CD4-positive, alpha-beta T cell treated with Interleukin-10 for 1 hour (primary cell): ENCODE measurements at places on chromosomes 2 and 18.
A peak's percentile ranks its signal among the peaks of the same experiment; 100 is the strongest.

DNA sequence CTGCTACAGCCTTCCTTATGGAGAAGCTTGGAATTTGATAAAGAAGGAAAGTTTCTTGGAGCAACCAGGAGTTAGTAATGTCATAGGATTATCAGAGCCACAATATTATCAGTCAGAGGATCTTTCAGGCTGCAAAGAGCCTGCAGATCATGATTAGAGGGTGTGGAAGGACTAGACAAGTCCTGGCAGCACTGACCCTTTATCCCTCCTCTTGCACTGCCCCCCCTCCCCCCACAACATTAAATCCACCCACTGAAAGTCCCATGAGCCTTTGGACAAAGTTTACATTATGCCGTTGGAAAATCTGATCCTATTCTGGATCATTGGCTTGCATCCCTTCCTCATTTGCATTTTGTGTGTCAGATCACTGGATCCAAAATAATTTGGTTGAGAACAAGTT, 18.7 kb upstream of the IMPA2 start:
- DNase-seq: no peak

DNA sequence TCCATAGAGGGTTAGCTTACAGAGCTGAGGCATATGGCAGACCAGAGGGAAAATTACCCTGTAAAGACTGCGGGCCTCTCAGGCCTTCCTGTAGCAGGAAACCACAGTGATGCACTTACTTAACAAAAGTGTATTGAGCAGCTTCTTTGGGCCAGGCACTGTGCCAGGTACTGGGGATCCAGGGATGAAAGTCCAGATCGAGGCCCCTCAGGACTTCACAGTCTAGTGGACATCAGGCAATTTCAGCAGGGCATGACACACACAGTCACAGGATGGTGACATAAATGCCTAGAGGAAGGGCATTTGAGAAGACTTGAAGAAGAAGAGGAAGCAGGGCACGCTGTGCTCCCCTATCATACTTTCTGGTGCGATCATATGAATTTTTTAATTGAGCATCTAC, 71.7 kb downstream of the MARCO start:
- DNase-seq: no peak

GRCh38 chr2:85797263-85797660, 43.5 kb downstream of the ATOH8 start:
- no peak for DNase-seq

DNA sequence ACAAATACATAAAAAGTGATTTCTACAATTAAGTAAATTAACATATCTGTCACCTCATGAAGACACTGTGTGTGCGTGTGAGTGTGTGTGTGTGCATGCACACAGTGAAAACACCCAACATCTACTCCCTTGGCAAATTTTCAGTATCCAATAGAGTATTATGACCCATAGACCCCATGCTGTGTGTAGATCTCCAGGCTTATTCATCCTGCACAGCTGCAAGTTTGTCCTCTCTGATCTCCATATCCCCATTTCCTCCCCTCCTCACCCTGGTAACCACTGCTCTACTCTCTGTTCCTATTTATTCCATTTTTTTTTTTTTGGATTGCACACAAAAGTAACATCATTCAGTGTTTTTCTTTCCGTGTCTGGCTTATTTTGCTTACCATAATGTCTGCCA, 391.0 kb downstream of the SOX11 start:
- DNase-seq: no peak

GRCh38 chr2:180359522-180360282, 352.6 kb upstream of the CWC22 start:
- peak; percentile 31 for DNase-seq

GRCh38 chr18:29188760-29189159, 1011.8 kb upstream of the CDH2 start:
- DNase-seq: no peak

DNA sequence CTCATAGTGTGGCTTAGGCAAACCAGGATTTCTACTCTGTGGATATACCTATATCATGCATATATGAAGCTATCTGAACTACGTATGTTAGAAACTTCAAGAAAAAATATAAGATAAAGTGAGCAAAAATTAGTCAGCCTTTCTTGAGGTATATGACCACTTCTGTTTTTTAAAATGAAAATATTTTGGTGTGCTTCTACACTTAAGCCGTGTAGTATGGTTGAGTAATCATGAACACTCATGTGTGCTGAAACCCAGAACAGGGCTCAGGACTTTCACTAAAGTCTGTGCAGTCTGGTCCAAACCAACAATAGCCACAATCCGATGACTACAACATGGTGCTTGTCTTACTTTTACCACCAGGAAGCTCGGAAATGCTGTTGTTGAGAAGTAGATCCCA, 48.9 kb upstream of the TMEM177 start:
- no peak for DNase-seq

GRCh38 chr18:45890606-45891005, 65.1 kb downstream of the SIGLEC15 start:
- DNase-seq: no peak

DNA sequence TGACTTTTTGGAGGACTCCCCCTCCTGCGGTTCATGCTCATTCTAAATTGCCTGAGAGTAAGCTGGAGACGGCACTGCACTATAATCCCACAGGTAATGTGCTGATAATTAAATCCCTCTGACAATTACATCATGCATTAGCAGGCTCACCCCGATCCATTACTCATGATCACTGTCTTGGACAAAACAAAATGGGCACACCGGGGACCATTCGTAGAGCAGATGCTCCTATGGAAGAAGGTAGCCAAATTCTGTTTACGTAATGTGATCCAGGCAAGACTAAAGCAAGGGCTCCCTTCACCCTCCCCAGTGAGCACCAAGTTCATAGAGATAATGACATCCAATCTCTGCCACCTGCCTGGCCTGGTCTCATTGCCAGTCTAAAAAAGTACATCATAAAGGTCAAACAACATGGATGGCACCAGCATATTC, 657.1 kb upstream of the SOX11 start:
- DNase-seq: no peak

- DNase-seq: no peak
Measured at GRCh38 chr2:236973343-236973980, 112.2 kb upstream of the COPS8 start.

DNA sequence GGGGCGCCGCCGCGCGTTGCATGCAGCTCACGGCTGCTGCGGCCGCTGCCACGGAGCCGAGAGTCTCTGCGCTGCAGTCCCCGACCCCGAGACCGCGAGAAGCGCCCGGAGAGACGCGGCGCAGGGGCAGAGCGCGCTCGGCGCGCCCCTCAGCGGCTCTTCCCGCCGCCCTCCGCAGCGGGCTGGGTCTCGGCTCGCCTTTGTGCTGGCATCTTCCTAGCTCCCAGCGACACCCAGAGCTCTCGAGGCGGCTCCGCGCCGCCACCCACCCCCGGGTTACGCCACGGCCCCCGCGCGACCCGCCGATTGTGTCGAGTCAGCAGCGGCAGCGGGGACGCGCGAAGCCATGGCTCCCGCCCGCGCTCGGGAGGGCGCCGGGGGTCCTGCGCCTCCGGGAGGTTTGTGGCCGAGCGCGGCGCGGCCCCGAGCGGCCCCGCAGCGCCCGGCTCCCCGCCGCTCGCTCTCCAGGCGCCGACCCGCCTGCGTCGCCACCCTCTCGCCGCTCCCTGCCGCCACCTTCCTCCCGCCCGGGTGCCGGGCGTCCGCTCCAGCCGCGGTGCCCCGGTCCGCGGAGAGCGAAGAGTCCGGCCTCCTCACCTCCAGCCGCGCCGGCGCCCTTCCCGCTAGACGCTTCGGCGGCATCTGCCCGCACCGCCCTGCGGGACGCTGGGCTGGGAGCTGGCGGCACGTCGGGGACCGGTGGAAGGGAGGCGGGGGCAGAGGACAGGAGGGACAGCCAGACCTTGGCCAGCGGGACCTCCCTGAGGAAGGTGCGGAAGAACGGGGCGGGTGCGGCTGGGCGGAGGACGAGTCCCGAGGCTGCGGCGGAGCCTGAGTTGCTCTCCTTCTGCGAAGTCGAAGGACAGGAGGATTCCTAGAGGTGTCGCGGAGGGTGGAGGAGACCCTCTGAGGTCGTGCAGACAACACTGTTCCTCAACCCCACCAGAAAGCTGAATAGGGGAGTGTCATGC, 46.3 kb upstream of the CCDC150 start:
- no peak for DNase-seq

DNA sequence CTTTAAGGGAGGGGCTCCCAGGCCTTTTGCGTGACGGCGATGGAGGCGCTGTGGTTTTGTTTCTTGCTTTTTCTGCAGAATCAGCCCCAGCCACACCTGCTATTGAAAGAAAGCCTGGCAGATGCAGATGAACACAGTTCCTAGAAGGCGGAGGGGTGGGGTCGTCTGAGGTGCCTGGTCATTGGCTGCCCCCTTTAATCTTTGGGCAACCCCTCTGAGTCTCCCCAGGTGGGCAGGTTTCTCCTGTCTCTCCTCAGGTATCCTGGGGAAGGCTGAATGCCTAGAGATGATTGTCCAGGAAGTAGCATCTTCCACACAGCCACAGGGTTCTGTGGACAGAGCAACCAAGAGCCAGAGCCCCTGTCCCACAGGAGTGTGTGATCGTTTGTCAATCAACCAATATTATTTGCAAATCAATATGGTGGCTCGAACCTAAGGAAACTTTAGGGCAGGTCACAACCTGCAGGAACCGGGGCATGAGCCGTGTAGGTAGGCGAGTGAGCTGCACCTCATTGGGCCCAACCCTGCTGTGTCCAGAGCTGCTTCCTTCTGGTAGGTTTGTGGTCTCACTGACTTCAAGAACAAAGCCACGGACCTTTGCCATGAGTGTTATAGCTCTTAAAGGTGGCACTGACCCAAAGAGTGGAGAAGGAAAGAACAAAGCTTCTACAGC, 104.3 kb downstream of the NDUFA10 start:
- no peak for DNase-seq

DNA sequence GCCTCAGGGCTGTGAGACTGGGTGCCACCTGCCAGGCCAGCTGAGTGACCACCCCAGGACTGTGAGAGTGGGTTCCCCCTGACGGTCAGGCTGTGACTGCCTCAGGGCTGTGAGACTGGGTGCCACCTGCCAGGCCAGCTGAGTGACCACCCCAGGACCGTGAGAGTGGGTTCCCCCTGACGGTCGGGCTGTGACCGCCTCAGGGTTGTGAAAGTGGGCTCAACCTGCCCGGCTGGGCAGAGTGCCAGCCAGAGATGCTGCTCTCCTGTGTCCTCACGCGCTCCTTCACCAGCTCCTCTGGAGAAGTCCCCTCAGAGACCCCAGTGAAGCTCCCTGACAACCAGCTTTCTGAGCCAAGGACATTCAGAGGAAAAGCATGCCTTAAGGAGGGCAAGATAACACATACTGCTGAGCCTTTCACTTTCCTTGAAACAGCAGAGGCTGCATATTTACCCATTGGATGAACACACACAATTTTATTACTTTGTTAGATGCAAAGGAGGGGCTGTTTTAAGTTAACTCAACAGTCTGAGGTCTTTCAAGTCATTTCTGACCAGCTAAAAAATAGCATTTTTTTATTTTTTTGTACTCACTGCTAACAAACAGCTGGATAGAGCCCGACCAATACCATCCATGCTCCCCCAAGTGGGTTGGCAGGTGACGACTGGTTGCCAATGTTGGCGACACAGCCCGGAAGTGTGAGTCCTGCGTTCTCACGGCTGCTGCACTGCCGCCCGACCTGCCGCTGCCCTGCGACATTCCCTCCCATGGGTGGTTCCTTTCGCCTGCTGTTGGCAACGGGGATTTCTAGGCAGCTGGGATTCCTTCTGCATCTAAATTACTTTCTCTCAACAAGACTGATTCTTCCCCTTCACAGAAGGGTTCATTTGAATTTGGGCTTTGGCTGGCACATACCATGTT, 70.7 kb downstream of the NDUFA10 start:
- no peak for DNase-seq
